Ascending aorta (tissue), 2 donors: ENCODE measurements at places on chromosomes 12 and 14.

DNA sequence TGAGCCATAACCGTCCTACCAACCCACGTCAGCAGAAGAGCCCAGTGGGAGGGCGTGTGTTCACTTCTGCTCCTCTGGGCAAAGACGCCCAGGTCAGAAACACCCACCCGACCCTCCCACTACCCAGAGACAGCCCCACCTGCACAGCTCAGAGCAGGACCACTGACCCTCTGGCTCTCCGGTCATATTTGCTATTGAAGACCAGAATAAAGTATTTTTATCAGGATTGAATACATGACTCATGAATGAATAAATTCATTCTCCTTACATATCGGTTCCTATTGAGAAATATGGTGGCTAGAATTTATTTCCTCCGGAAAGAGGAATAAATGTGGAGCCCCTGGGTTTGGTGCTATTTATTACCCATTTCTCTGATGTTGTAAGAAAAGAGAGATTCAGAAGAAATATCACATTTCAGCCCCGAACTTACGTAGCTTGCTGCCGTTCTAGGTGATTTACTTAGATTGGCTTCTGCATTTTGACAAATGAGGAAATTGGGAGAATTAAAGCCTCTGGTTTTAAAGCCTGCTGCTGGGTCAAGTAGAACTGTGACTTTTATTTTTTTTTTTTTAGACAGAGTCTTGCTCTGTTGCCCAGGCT, 36.4 kb upstream of the P2RX7 start:
- no peaks in the 10 kb centered on the region for H3K36me3 ChIP-seq
- H3K27me3 ChIP-seq: no peaks in the 10 kb centered on the region
- H3K4me3 ChIP-seq: peak overlapping the region; percentile 47
- H3K4me1 ChIP-seq: no peaks in the 10 kb centered on the region

DNA sequence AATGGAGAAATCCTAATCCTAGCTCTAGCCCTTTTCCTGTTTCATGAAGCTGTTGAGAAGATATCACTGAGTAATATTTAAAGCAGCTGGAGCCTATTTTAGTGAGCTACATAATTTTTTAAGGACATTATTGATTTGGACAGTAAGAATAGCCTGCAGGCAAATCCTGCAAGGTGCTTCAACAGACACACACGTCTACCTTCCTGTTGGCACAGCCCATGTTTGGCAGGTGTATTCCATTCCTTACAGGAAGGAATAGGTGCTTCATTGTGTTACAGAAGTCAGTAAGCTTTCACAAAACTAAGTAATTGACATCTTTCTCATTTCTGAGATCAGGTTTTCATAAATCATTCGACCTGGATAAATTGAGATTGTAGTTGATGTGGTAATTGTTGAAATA, 50.6 kb downstream of the FOXA1 start:
- no peaks in the 10 kb centered on the region for H3K36me3 ChIP-seq
- no peaks in the 10 kb centered on the region for H3K4me1 ChIP-seq
- DNase-seq: no peak
- no peak overlapping the region for H3K27ac ChIP-seq
- no peaks in the 10 kb centered on the region for H3K27me3 ChIP-seq

DNA sequence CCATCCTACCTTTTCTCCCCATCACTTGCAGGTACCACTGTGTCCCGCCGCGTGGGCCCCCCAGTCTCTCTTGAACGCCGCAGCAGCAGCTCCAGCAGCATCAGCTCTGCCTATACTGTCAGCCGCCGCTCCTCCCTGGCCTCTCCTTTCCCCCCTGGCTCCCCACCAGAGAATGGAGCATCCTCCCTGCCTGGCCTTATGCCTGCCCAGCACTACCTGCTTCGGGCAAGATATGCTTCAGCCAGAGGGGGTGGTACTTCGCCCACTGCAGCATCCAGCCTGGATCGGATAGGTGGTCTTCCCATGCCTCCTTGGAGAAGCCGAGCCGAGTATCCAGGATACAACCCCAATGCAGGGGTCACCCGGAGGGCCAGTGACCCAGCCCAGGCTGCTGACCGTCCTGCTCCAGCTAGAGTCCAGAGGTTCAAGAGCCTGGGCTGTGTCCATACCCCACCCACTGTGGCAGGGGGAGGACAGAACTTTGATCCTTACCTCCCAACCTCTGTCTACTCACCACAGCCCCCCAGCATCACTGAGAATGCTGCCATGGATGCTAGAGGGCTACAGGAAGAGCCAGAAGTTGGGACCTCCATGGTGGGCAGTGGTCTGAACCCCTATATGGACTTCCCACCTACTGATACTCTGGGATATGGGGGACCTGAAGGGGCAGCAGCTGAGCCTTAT, 9.2 kb downstream of the ARHGAP9 start:
- no peak overlapping the region for H3K27ac ChIP-seq
- DNase-seq: no peak
- no peak overlapping the region for H3K4me3 ChIP-seq
- H3K4me1 ChIP-seq: peaks cover 2% of the 10 kb centered on the region

DNA sequence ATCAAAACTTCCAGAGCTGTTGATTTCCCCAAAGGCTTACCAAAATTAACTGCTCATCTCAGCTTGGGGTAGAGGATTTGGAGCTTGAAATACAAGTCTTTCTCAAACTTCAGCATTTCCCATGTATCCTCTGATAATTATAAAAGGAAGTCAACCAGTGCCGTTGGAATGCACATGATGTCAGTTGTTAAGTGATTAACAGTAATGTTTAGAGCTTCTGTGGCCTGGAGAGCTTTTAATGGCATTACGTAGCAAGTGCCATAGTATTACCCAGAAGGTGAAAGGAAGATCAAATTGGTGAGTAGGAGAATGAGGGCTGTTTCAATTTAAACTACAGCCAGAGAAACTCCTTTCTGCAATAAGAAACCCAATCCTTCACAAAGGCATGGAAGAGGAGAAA, 62.5 kb upstream of the PTPRR start:
- no peak for DNase-seq
- no peak overlapping the region for H3K27ac ChIP-seq
- H3K27me3 ChIP-seq: no peaks in the 10 kb centered on the region
- no peaks in the 10 kb centered on the region for H3K4me1 ChIP-seq

DNA sequence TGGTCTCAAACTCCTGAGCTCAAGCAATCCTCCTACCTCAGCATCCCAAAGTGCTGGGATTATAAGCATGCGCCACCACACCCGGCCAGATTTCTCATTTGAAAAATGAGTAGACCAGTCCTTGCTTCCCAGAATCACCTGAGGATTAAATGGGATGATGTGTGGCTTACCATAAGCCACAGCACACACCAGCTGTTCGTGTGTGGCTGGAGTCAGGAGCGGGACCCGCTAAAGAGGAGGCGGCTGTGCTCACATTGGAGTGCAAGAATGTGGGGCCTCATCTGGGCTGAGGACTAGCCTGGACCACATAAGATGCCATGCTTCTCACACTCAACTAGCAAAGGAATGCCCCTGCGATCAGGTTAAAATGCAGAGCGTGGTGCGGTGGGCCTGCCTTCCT, 6.7 kb upstream of the ALDH2 start:
- DNase-seq: no peak
- no peak overlapping the region for H3K27ac ChIP-seq
- H3K36me3 ChIP-seq: no peaks in the 10 kb centered on the region

DNA sequence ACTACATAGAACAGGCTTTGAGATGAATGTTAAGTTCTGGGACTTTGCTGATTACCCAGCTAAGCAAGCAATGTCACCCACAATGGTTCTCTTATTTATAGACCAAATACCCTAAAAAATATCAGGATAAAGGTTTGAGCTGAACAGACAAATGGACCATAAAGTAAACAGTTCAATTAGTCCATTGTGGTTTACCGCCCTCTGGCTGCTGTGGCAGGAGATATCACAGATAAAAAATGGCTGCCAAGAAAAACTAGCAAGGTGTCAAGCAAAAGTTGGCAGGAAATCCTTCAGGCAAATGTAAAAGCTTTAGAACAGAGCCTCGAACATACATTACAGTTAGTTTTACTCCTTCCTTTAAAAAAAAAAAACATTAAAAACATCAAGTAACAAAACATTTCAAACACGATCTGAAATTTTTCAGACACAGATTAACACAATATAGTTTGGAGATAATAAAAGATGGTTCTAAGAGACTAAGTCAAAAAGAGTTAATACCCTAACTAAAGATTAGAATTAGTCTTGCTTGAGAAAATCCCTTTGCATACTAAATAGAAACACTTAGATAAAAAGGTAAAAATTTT, 41.3 kb downstream of the MED13L start:
- H3K27me3 ChIP-seq: no peaks in the 10 kb centered on the region
- H3K4me3 ChIP-seq: no peak overlapping the region
- H3K4me1 ChIP-seq: peaks cover 6% of the 10 kb centered on the region

DNA sequence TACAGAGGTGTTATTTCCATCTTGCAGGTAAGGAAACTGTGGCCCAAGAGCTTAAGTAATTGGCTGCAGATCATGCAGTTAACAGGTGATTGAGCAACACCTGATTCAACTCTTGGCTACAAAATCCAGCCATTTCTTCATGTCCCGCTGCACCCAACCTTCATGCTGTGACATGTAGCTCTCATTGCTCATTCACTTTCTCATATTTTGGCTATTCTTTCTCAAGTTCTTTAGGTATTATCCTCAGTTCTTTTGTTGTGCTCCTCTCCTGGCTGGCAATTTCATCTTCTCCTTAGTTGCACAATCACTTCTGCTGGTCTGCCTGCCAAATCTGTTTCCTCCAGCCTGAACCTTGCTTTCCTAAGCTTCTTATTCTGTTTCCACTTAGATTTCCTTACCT, 300.8 kb downstream of the SSPN start:
- H3K27me3 ChIP-seq: no peaks in the 10 kb centered on the region
- no peak overlapping the region for H3K4me3 ChIP-seq
- H3K27ac ChIP-seq: no peak overlapping the region
- no peaks in the 10 kb centered on the region for H3K36me3 ChIP-seq
- DNase-seq: no peak
- H3K4me1 ChIP-seq: no peaks in the 10 kb centered on the region

- H3K27me3 ChIP-seq: no peaks in the 10 kb centered on the region
- DNase-seq: no peak
- H3K27ac ChIP-seq: no peak overlapping the region
- H3K4me3 ChIP-seq: no peak overlapping the region
These were observed 126.1 kb upstream of the ARHGAP5 start for GRCh38 chr14:31950764-31951637.

DNA sequence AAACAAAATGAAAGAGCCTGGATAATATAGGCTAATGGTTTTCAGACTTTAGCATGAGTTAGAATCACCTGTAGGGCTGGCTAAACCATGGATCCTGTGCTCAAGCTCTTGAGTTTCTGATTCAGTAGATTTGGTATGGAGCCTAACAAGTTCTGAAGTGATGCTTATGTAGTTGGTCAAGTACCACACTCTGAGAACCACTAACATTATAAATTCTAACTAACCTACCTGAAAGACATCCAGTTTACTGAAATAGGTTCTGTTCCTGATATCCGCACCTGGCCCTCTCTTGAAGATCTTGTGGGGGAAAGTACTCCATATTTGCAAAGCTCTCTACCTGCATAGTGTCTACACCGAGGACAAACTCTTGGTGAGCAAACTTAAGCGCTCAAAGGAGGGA, 59.4 kb upstream of the VSX2 start:
- no peak overlapping the region for H3K27ac ChIP-seq
- no peak for DNase-seq
- H3K36me3 ChIP-seq: no peaks in the 10 kb centered on the region
